ENCODE measurements at places on chromosomes 16 and 17. TPM values are rescaled to one million over a fixed set of nuclear protein-coding genes. Genes with fewer than 3 reads are reported as not detected.

- no peak for DNase-seq
- peak overlapping the region; percentile 46 for H3K27ac ChIP-seq
- H3K4me1 ChIP-seq, result peaks cover 58% of the 10 kb centered on the region
Observed at GRCh38 chr16:85584267-85584666, 28.9 kb upstream of the GSE1 start.

GRCh38 chr16:21076186-21076883, 74.3 kb downstream of the DNAH3 start:
- no peaks in the 10 kb centered on the region for H3K27me3 ChIP-seq
- no peaks in the 10 kb centered on the region for H3K4me1 ChIP-seq
- no peak overlapping the region for H3K4me3 ChIP-seq
- DNase-seq, result no peak
- H3K36me3 ChIP-seq, result no peaks in the 10 kb centered on the region

Gene ZACN
- total RNA-seq, result not detected

DNA sequence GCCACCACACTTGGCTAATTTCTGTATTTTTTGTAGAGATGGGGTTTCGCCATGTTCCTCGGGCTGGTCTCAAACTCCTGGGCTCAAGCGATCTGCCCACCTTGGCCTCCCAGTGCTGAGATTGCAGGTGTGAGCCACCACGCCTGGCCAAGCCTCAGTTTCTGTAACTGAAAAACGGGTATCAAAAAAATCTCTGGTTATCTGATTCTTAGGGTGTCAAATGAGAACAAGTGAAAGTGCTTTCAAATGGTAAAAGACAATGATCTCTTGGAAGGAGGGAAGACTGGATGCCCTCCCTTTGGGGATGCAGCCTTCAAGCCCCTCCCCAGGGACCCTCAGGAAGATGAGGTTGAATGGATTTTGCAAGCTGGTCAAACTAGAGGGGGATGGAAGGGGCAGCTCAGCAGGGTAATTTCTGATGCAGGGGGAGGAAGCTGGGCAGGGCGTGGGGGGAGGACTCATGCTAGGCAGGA, 22.3 kb downstream of the ARHGAP23 start:
- peaks cover 25% of the 10 kb centered on the region for H3K27me3 ChIP-seq
- peak overlapping the region; percentile 98 for H3K27ac ChIP-seq
- H3K36me3 ChIP-seq, result peaks cover 8% of the 10 kb centered on the region
- DNase-seq, result no peak

Gene KRTAP3-2
- not detected for total RNA-seq

DNA sequence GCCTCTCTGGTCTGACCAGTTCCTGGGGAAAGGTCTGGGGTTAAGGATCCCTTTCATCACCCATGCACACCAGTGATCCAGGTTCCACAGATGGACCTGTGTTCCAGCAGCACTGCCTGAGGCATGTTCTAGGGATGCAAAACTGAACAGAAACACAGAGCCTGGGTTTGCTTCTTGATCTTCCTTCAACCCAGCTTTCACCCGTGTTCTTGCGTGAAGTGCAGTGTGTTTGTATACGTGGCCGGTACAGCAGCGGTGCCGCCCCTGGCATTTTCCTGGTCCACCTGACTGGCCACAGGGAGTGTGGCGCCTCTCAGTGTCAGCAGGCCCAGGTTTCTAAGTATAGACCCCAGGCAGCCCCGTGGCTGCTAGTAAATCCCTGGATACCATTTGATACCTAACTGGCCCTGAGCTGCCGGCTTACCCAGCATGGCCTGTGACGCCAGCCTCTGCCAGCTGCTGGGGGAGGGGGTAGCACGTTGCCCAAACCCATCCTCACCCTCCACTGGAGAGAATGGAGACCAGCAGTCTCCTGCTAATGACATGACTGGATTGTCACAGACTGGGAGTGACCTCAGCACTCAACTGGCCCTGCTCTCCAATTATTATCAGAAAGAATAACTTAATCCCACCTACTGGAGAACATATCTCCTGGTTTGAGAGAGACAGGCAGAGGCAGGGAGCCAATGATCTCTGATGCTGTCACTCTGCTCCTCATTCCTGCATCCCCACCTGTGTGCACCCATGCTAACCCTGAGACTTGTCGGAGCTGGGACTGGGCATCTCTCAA, 59.2 kb upstream of the LGALS9 start:
- H3K27me3 ChIP-seq, result no peaks in the 10 kb centered on the region
- peaks cover 39% of the 10 kb centered on the region for H3K4me1 ChIP-seq
- H3K36me3 ChIP-seq, result no peaks in the 10 kb centered on the region
- DNase-seq, result no peak
- H3K4me3 ChIP-seq, result no peak overlapping the region
- peak overlapping the region; percentile 65 for H3K27ac ChIP-seq

DNA sequence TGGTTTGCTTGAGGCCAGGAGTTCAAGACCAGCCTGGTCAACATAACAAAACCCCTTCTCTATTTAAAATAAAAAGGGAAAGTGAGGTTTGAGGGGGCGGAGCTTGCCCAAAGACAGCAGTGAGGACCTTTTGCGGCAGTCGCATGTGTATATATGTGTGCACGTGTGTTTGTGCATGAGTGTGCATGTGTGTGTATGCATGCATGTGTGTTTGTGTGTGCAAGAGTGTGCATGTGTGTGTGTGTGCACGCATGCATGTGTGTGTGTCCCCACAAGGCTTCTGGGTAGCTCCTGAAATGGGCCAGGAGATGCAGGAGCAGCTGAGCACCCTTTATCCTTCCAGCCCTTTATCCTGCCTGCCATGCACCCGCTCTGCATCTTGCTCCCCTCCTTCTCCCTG, 9.0 kb downstream of the RHBDL3 start:
- peaks cover 7% of the 10 kb centered on the region for H3K4me1 ChIP-seq
- no peak overlapping the region for H3K27ac ChIP-seq
- peaks cover 31% of the 10 kb centered on the region for H3K27me3 ChIP-seq
- no peak for DNase-seq

DNA sequence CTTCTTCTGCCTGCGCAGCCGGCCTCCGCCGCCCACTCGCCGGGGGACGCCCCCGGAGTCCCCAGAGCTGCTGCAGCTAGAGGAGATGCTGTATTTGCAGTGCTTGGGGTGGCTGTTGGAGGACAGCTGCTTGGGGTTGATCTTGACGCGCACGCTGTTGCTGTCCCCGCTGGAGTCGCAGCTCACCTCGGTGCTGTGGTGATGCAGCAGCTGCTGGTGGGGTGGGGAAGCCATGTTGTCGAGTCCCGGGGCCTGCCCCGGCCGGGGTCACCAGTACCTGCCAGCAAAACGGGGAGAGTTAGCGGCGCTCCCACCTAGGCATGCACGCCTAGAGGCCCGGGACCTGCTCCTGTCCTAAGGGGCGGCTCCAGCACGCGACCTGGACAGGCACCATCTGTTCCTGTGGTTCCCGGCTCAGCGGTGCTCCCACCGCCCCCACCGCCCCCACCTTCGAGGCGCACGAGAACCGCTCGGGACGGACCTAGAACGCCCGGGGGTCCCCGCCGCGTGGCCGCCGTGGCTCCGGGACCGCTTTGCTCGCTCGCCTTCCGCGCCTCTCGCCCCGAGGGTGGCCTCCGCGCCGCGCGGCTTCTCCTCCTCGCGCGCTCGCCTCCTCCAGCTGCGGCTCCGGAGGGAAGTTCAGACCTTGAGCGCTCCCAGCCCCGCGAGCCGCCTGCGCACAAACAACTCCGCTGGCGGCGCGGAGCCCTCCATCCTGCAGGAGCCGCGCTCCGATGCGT, 863 bp downstream of the ADCY9 start:
- no peak overlapping the region for H3K27ac ChIP-seq
- peaks cover 3% of the 10 kb centered on the region for H3K27me3 ChIP-seq
- H3K36me3 ChIP-seq, result peaks cover 5% of the 10 kb centered on the region
- peaks cover 40% of the 10 kb centered on the region for H3K4me1 ChIP-seq
- H3K4me3 ChIP-seq, result peak overlapping the region; percentile 81

Gene CPHXL2
- total RNA-seq, result not detected

DNA sequence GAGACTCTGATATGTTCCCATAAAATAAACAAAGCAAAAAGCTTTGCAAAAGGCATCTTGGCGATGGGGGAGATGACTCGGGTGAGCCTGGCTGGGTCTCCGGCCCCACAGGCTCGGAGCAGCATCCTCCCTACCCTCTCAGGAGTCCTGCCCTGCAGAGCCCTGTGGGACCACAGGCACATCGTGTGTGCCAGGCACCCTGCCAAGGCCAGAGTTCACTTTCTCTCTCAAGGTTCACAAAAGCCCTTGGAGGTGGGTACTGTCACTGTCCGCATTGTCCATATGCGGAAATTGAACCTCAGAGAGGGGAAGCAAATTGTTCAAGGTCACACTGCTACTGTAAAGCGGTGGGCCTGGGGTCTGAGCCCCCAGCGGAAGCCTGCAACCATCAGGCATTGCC, 48.5 kb downstream of the CRISPLD2 start:
- no peak overlapping the region for H3K27ac ChIP-seq
- peaks cover 7% of the 10 kb centered on the region for H3K36me3 ChIP-seq
- no peak for DNase-seq

DNA sequence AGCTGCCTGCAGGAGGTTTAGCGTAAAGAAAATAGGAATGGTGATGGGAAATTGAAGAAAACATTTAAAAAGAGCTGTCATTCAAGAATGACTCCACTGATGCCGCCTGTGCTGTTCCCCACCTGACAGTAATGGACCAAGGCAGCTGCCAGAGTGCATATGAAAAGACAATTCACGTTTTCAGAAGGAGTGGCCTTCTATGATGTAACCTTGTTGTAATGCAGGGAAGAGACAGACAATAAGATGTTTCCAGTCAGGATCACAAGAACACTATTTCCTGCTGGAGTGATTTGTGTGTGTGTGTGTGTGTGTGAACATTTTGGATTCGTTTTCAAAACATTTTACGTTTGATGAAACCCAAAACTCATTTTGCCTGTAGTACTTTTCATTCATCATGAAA, 203.7 kb downstream of the LGALS9B start:
- H3K4me1 ChIP-seq, result peaks cover 25% of the 10 kb centered on the region
- H3K27ac ChIP-seq, result no peak overlapping the region
- no peak overlapping the region for H3K4me3 ChIP-seq
- peaks cover 21% of the 10 kb centered on the region for H3K36me3 ChIP-seq
- no peaks in the 10 kb centered on the region for H3K27me3 ChIP-seq

GRCh38 chr17:50638966-50639713, 4.5 kb downstream of the ABCC3 start:
- peaks cover 38% of the 10 kb centered on the region for H3K27me3 ChIP-seq
- H3K27ac ChIP-seq, result peak overlapping the region; percentile 43
- no peak overlapping the region for H3K4me3 ChIP-seq
- H3K36me3 ChIP-seq, result no peaks in the 10 kb centered on the region
- no peak for DNase-seq

GRCh38 chr17:64315032-64315490, 52.0 kb upstream of the TEX2 start:
- no peaks in the 10 kb centered on the region for H3K27me3 ChIP-seq
- no peak overlapping the region for H3K4me3 ChIP-seq
- DNase-seq, result no peak
- H3K4me1 ChIP-seq, result no peaks in the 10 kb centered on the region
- H3K36me3 ChIP-seq, result no peaks in the 10 kb centered on the region

DNA sequence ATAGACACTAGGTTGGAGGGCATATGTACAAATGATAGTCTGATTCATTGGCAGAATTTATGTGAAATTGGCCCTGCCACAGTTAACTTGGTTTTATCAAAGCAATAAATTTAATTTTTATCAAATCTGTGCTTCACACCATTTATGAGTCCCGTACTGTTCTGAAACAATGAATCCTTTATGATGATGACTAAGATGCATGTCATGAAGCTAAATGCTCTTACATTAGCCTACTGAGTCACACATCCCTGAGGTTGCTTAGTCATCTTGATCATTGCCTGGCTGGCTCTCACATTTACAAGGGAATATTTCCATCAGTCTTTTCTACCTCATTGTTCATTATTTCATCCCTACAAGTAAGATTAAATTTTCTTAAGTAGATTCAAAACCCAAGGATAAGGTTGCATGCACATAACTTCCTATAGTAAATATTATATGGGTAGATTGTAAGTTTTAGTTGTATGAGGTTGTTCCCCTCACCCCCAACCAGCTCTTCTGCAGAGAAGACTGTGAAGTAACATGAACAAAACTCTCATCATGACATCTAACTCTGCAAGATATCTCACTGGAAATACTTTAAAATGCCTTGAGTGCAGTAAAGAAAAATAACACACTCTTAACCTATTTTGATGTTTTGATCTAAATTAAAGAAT, 170.7 kb downstream of the CYB561 start:
- no peaks in the 10 kb centered on the region for H3K27me3 ChIP-seq
- no peak overlapping the region for H3K27ac ChIP-seq
- DNase-seq, result no peak
- H3K4me1 ChIP-seq, result peaks cover 11% of the 10 kb centered on the region
- H3K4me3 ChIP-seq, result no peak overlapping the region
- peaks cover 27% of the 10 kb centered on the region for H3K36me3 ChIP-seq

Gene NHERF1
- 86.9 TPM for total RNA-seq

GRCh38 chr16:82660075-82660645, 33.4 kb downstream of the CDH13 start:
- no peak overlapping the region for H3K4me3 ChIP-seq
- H3K27ac ChIP-seq, result no peak overlapping the region
- no peak for DNase-seq

DNA sequence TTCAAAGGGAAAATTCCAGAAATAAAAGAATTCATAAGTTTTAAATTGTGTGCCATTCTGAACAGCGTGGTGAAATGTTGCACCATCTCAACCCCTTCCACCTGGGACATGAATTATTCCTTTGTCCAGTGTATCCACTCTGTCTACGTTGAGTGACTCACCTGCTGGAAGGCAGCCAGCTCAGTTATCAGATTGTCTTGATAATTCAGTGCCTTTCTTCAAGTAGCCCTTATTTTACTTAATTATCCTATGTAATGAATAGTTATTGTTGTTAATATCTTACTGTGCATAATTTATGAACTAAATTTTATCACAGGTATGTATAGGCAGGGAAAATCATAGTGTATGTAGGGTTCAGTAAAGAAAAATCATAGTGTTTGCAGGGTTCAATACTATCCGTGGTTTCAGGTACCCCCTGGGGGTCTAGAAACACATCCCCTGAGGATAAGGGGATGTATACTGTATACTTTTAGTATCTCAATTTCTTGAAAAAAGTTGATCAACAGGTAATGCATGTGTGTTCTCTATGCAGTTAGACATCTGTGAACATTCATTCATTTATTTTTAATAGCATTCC, 7.7 kb upstream of the PCTP start:
- H3K4me3 ChIP-seq, result no peak overlapping the region
- H3K36me3 ChIP-seq, result no peaks in the 10 kb centered on the region
- no peaks in the 10 kb centered on the region for H3K27me3 ChIP-seq
- DNase-seq, result no peak
- peak overlapping the region; percentile 66 for H3K27ac ChIP-seq

GRCh38 chr16:81836279-81837054, 57.4 kb downstream of the PLCG2 start:
- no peak for DNase-seq
- no peak overlapping the region for H3K4me3 ChIP-seq
- H3K4me1 ChIP-seq, result no peaks in the 10 kb centered on the region

Gene MYH1
- total RNA-seq, result not detected

Gene IL21R
- total RNA-seq, result 0.29 TPM

Gene ALDH3A2
- total RNA-seq, result 69.8 TPM

- H3K4me1 ChIP-seq, result no peaks in the 10 kb centered on the region
- H3K36me3 ChIP-seq, result no peaks in the 10 kb centered on the region
- no peak overlapping the region for H3K27ac ChIP-seq
- H3K4me3 ChIP-seq, result no peak overlapping the region
- no peak for DNase-seq
Observed at GRCh38 chr16:88681709-88682451, 4.4 kb downstream of the SNAI3 start.

Gene KRT9
- 0.85 TPM for total RNA-seq

Measured in type B pancreatic cell (in vitro differentiated cells).